RWPE2 (cell line): ENCODE measurements at places on chromosomes 1 and 21.
A peak's percentile ranks its signal among the peaks of the same experiment; 100 is the strongest.

DNA sequence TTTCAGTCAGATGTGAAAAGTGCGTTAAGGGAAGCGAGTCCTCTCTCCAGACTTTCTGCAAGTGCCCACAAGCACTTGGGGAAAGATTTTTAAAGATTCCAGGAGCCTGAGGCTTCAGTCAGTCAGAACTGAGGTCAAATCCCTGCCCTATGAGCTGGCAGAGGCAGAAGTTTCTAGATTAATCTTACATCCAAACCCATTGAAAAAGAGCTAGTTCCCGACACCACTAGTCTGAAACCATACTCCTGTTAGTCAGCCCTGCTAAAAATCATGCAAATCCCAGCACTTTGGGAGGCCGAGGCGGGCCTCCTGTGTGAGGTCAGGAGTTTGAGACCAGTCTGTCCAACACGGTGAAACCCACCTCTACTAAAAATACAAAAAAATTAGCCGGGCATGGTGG, 21.0 kb downstream of the RSPH1 start:
- no peaks in the 10 kb centered on the region for H3K27me3 ChIP-seq
- H3K27ac ChIP-seq, result peak overlapping the region; percentile 54
- H3K4me1 ChIP-seq, result peaks cover 16% of the 10 kb centered on the region
- DNase-seq, result no peak
- H3K36me3 ChIP-seq, result no peaks in the 10 kb centered on the region

- H3K36me3 ChIP-seq, result 0 out of 2 replicates have a peak, but pooled peaks cover 5% of the 10 kb centered on the region
- H3K4me3 ChIP-seq, result no peak overlapping the region
- no peak overlapping the region for H3K27ac ChIP-seq
- no peaks in the 10 kb centered on the region for H3K4me1 ChIP-seq
These were observed 11.2 kb upstream of the CACYBP start for GRCh38 chr1:174988539-174988938.

GRCh38 chr1:171140401-171140800, 44.7 kb upstream of the FMO2 start:
- H3K36me3 ChIP-seq, result no peaks in the 10 kb centered on the region
- H3K4me3 ChIP-seq, result no peak overlapping the region
- no peak overlapping the region for H3K27ac ChIP-seq
- H3K4me1 ChIP-seq, result no peaks in the 10 kb centered on the region

- peaks cover 17% of the 10 kb centered on the region for H3K36me3 ChIP-seq
- no peak overlapping the region for H3K4me3 ChIP-seq
- H3K27me3 ChIP-seq, result no peaks in the 10 kb centered on the region
- H3K4me1 ChIP-seq, result peaks cover 5% of the 10 kb centered on the region
- no peak for DNase-seq
- H3K27ac ChIP-seq, result no peak overlapping the region
These were observed 65.2 kb downstream of the LRRC8C start for GRCh38 chr1:89698020-89698560.

DNA sequence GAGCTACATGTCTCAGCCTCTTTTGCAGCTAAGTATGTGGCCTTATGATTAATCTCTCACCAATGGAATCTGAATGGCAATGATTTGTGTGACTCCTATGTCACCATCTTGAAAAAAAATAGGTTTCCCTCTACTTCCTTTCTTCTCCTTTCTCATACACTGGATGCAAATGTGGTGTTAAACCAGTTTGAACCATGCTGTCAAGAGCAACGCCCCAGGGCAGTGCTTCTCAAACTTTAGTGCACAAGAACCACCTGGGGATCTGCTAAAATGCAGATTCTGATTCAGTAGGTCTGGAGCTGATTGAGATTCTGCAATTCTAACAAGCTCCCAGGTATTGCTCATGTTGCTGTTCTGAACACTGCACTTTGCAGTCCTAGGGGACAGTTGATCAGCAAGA, 44.7 kb upstream of the ZNF644 start:
- H3K4me3 ChIP-seq, result no peak overlapping the region
- no peak for DNase-seq
- no peaks in the 10 kb centered on the region for H3K4me1 ChIP-seq
- H3K27ac ChIP-seq, result no peak overlapping the region

DNA sequence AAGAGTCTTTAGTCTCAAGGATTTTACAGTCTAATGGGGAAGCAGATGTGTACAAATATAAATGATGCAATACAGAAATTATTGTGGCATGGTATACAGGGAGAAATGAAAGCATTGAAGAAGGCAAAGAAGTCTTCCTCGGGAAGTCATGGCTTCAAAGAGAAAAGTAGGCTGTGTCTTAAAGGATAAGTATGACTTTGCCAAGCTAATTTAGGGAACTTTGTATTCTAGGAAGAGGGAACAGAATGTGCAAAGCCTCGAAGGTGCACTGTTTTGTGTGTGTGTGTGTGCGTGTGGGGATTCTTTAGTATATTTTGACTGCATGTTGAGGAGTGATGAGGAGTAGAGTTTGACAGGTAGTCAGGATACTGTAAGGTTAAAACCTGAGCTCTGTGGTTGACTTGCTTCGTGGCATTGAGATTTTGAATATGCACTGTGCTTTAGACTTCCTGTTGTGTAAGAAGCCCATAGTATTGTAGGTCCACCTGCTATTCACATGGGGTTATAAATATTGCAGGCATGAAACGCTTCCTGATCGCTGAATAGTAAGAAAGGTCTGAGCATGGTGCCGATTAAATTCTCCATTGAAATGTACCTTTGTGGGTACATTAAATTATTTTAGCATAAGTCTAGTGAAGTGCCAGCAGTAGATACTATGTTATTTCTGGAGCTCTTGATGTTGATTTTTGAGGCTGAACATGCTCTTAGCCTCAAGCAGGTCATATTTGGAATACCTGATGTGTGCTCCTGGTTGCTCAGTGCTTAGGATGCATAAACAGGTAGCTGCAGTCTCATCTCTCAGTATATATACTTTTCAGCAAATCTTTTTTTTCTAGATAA, 8.0 kb downstream of the SMAP2 start:
- H3K27me3 ChIP-seq, result no peaks in the 10 kb centered on the region
- H3K4me1 ChIP-seq, result peaks cover 38% of the 10 kb centered on the region
- peak overlapping the region; percentile 42 for H3K27ac ChIP-seq
- 0 out of 2 replicates have a peak, but pooled peaks cover 2% of the 10 kb centered on the region for H3K36me3 ChIP-seq
- H3K4me3 ChIP-seq, result no peak overlapping the region

- no peaks in the 10 kb centered on the region; the same call in 1 of the 2 replicates for H3K36me3 ChIP-seq
- H3K27ac ChIP-seq, result peak overlapping the region; percentile 94
- no peak for DNase-seq
- no peaks in the 10 kb centered on the region for H3K27me3 ChIP-seq
These were observed 33.3 kb downstream of the DNTTIP2 start for GRCh38 chr1:93845538-93846205.

- H3K4me1 ChIP-seq, result no peaks in the 10 kb centered on the region
- no peaks in the 10 kb centered on the region for H3K27me3 ChIP-seq
- no peak overlapping the region for H3K4me3 ChIP-seq
- DNase-seq, result no peak
- no peaks in the 10 kb centered on the region for H3K36me3 ChIP-seq
- H3K27ac ChIP-seq, result no peak overlapping the region
These were observed 165.5 kb upstream of the NFIA start for GRCh38 chr1:60916906-60917305.

- peaks cover 35% of the 10 kb centered on the region for H3K4me1 ChIP-seq
- no peaks in the 10 kb centered on the region for H3K27me3 ChIP-seq
- no peak for DNase-seq
These were observed 1.0 kb upstream of the F11R start for GRCh38 chr1:161021970-161022353.

GRCh38 chr1:19563324-19564097, 78.2 kb upstream of the CAPZB start:
- H3K4me3 ChIP-seq, result no peak overlapping the region
- H3K27ac ChIP-seq, result no peak overlapping the region
- DNase-seq, result no peak
- no peaks in the 10 kb centered on the region for H3K27me3 ChIP-seq
- no peaks in the 10 kb centered on the region for H3K4me1 ChIP-seq

GRCh38 chr1:65247419-65248359, 61.7 kb upstream of the DNAJC6 start:
- no peaks in the 10 kb centered on the region for H3K27me3 ChIP-seq
- no peak overlapping the region for H3K4me3 ChIP-seq
- peaks cover 7% of the 10 kb centered on the region for H3K4me1 ChIP-seq
- H3K36me3 ChIP-seq, result no peaks in the 10 kb centered on the region

DNA sequence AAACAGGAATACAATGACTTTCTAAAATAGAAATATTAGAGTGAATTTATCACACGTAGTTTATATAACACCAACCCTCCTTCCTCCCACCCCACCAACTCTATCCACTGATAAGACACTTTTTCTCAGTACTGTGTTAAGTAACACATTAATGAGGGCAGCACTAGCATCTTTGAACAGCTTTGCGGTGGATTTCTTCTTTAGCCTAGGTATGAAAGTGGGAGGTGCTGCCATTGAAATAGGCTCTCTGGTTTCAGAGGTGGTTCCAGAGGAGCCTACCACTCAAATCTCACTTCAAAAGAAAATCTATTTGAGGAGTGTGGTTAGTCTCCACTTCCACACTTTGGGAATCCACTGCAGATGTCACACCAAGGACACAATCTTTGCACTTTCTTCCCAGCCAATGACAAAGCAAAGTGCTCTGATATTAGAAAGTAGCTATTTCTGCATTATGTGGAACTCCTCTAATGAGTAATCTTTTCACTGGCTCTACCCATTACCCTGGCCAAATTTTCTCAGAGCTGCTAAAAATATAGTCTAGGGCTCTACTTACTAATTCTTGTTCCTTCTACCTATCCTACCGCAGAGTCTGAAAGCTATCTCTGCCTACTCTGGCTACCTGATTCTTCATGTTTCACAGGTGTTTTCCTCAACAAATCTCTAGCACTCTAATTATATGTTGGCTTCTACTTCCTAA, 1667.8 kb downstream of the MRPL39 start:
- H3K27me3 ChIP-seq, result peaks cover 10% of the 10 kb centered on the region
- no peak overlapping the region for H3K27ac ChIP-seq
- H3K4me1 ChIP-seq, result no peaks in the 10 kb centered on the region
- DNase-seq, result no peak
- H3K36me3 ChIP-seq, result no peaks in the 10 kb centered on the region
- H3K4me3 ChIP-seq, result no peak overlapping the region

- no peaks in the 10 kb centered on the region for H3K4me1 ChIP-seq
- no peak overlapping the region for H3K4me3 ChIP-seq
- H3K27me3 ChIP-seq, result no peaks in the 10 kb centered on the region
- no peak overlapping the region for H3K27ac ChIP-seq
These were observed 372.6 kb upstream of the LRRC7 start for GRCh38 chr1:69195136-69195535.

DNA sequence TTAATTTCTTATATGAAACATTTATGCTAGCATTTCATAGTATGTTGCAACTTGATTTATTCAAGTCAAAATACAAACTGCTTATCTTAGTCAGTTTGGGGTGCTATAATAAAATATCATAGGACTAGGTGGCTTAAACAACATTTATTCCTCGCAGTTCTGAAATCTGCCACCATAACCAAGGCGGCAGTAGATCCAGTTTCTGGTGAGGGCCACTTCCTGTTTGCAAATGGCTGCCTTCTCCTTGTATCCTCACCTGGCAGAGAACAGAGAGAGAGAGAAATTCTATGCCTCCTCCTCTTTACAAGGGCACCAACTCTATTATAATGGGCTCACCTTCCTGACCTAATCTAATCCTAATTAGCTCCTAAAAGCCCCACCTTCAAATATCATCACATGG, 76.1 kb upstream of the RGS2 start:
- H3K27me3 ChIP-seq, result no peaks in the 10 kb centered on the region
- DNase-seq, result no peak
- H3K27ac ChIP-seq, result no peak overlapping the region
- H3K4me3 ChIP-seq, result no peak overlapping the region
- H3K36me3 ChIP-seq, result no peaks in the 10 kb centered on the region
- no peaks in the 10 kb centered on the region for H3K4me1 ChIP-seq

DNA sequence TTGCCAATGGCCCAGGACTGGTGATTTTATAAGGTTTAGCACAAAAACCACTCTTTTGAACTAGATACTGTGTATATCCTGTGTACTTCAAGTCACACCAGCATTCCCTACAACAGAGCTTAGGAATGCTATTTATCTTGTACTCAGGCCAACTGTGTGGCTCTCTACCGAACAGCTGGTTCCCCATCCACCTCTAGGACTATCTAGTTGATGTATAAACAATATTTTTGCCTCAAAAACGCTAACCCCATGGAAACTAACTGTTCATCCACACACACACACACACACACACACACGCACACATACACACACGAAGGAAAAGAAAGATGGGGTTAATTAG, 28.7 kb upstream of the SLC45A3 start:
- no peaks in the 10 kb centered on the region for H3K27me3 ChIP-seq
- DNase-seq, result no peak
- H3K4me1 ChIP-seq, result no peaks in the 10 kb centered on the region

GRCh38 chr1:101026430-101026788, 825 bp upstream of the DPH5 start:
- peaks cover 21% of the 10 kb centered on the region for H3K4me1 ChIP-seq
- no peak for DNase-seq
- no peaks in the 10 kb centered on the region for H3K27me3 ChIP-seq
- H3K4me3 ChIP-seq, result peak overlapping the region; percentile 88
- peak overlapping the region; percentile 47 for H3K27ac ChIP-seq
- H3K36me3 ChIP-seq, result peaks cover 43% of the 10 kb centered on the region

DNA sequence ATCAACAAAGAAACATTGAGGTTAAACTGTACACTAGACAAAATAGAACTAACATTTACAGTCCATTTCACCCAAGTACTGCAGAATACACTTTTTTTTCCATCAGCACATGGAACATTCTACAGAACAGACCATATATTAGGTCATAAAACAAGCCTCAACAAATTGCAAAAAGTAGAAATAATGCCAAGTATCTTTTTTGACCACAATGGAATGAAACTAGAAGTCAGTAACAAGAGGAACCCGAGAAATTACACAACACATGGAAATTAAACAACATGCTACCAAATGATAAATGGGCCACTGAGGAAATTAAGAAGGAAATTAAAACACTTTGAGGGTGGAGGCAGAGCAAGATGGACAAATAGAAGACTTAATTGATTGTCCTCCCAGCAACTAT, 8.4 kb upstream of the C1orf185 start:
- no peak for DNase-seq
- peak overlapping the region; percentile 14 for H3K27ac ChIP-seq
- H3K4me1 ChIP-seq, result peaks cover 7% of the 10 kb centered on the region
- H3K36me3 ChIP-seq, result no peaks in the 10 kb centered on the region
- no peak overlapping the region for H3K4me3 ChIP-seq
- H3K27me3 ChIP-seq, result no peaks in the 10 kb centered on the region

DNA sequence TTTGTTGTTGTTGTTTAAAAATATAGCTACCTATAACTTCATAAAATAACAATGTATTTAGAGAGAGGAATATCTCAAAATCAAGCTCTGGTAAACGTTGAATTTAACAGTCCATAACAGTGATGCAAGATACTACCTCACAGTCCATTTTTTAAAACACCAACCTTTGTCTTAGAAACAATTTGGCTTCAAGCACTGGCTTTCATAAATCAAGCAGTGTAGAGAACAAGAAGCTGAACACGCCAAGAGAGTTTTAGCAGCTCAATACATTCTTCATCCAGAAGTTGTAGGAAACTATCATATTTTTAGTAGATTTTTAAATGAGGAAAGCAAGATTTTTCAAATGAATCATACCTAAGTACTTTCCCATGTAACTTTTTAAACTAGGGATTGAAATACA, 334.3 kb upstream of the ADAMTS5 start:
- H3K27me3 ChIP-seq, result no peaks in the 10 kb centered on the region
- no peaks in the 10 kb centered on the region for H3K4me1 ChIP-seq
- no peaks in the 10 kb centered on the region for H3K36me3 ChIP-seq

- no peak for DNase-seq
- H3K27ac ChIP-seq, result peak overlapping the region; percentile 19
- peak overlapping the region; percentile 49 for H3K4me3 ChIP-seq
- no peaks in the 10 kb centered on the region for H3K27me3 ChIP-seq
- no peaks in the 10 kb centered on the region for H3K36me3 ChIP-seq
- H3K4me1 ChIP-seq, result peaks cover 10% of the 10 kb centered on the region
These were observed 29.8 kb downstream of the TEX35 start for GRCh38 chr1:178542554-178543289.

GRCh38 chr1:169925505-169926482, 32.1 kb upstream of the SCYL3 start:
- H3K27me3 ChIP-seq, result no peaks in the 10 kb centered on the region
- no peaks in the 10 kb centered on the region for H3K4me1 ChIP-seq
- no peaks in the 10 kb centered on the region for H3K36me3 ChIP-seq
- no peak overlapping the region for H3K4me3 ChIP-seq
- H3K27ac ChIP-seq, result no peak overlapping the region
